ENCODE measurements at places on chromosomes 1 and 21. TPM values are rescaled to one million over a fixed set of nuclear protein-coding genes. Genes with fewer than 3 reads are reported as not detected.

ZNF669 gene
- 7.3 TPM for total RNA-seq

AADACL3 gene
- total RNA-seq = not detected

KCNJ15 gene
- total RNA-seq = 16.6 TPM

DCST1 gene
- total RNA-seq = not detected

GNG12 gene
- total RNA-seq = 160 TPM

LDLRAD1 gene
- not detected for total RNA-seq

VSIG8 gene
- not detected for total RNA-seq

APOBEC4 gene
- total RNA-seq = not detected

NBPF11 gene
- total RNA-seq = 3.7 TPM

MEGF6 gene
- 1.1 TPM for total RNA-seq

AKNAD1 gene
- total RNA-seq = 0.73 TPM

LCE2B gene
- total RNA-seq = not detected

GUCA2A gene
- not detected for total RNA-seq

TCHHL1 gene
- not detected for total RNA-seq

SV2A gene
- 9.4 TPM for total RNA-seq

KRTAP21-2 gene
- not detected for total RNA-seq

FCRL6 gene
- total RNA-seq = not detected

AK5 gene
- 24.6 TPM for total RNA-seq
